ENCODE measurements at places on chromosomes 3 and 15.

GRCh38 chr3:62117903-62118548 lies 255.3 kb downstream of the FEZF2 start:
- DNase-seq = no peak

DNA sequence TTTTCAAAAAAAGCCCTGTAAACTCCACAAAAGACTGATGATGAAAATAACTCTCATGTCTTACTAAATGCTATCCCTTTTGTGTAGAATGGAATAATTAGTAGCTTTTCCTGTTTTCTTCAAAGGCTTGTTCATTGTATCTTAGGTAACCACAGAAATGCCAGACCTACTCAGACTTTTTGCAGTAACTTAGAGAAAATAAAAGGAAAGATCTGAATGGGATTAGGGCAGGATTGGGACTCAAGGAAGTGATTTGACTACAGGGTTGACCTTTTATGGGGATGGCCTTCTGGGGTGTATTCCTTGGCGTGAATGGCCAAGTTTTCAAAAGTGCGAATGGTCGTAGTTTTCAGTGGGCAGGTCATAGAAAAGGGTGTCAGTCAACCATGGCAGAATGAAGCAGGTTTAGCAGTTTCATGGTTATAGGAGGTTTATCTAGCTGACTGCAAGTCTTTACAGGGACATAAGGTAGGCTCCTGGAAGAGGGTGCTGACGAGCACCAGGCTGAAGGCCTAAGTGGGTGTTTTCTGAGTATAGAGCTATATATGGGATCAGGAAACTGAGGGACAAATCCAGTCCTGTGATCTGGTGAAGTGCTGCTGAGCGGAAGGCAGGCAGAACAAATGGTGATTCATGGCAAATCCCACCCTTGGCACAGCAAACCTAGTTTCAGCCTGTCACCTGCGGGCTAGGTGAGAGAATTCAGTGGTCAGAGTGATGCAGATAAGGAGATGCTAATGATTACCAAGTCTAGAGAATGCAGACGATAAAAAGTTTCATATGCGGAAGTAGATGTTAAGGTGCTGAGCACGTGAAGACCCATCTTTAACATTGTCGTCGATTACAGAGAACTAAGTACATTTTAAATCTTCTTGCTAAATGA lies 46.4 kb downstream of the IL1RAP start:
- DNase-seq = no peak

- DNase-seq = no peak
Measured at GRCh38 chr3:30760040-30760695, 134.3 kb downstream of the GADL1 start.

GRCh38 chr15:45182996-45183395 lies 4.8 kb downstream of the SHF start:
- no peak for DNase-seq

GRCh38 chr3:191176038-191176785 lies 22.8 kb upstream of the OSTN start:
- no peak for DNase-seq

DNA sequence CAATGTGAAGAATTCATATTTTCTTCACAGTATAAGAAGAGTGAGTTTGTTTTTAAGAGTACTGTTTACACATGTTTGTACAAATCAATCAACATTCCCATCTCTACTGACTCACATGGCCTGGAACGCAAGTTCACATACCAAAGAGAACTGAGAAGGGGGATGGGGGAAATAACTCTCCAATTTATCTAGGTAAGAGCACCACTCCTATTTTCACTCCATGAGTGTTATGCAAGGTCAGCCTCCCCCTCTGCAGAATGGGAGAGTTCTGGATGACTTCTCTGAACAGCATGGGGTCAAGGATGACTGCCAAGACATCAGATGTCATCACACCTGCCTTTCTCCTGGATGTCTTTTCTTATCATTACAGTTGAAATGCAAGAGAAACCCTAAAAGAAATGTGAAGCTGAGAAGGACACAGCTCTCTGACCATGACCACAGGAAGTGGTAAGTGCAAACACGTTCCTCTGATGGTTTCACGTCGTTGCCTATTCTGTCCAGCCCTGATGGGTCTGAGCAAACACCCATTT lies 95.2 kb downstream of the SEMA6D start:
- DNase-seq = no peak

GRCh38 chr15:85475317-85475701 lies 94.9 kb downstream of the AKAP13 start:
- no peak for DNase-seq

DNA sequence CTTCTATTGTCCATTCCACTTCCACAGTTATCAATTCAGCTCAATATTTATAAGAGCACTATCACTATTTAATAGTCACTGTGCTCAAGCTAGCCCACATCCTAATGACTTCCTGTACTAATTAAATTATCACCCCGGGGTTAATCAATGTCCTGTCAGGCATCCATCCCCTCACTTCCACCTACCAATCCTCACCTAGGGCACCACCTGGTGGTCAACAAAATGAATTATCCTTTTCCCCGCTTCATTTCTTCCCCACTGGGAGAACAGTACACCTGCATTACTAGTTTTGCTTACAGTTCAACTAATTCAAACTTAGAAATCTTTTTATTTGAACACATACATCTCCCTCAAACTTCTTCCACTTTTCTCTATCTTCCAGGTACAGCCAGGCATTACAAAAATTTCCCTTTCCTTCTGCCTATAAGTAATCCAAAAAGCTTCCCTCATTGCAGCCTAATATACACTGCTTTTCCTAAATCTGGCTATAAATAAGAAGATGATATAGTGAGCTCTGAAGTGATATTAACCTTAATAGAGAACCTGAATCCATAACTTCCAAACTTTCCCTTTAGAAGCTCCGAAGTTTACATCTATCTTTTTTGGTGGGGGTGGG lies 68.5 kb downstream of the TMCC1 start:
- no peak for DNase-seq

- DNase-seq = no peak
Measured at GRCh38 chr3:31953636-31954035, 27.4 kb downstream of the OSBPL10 start.

DNA sequence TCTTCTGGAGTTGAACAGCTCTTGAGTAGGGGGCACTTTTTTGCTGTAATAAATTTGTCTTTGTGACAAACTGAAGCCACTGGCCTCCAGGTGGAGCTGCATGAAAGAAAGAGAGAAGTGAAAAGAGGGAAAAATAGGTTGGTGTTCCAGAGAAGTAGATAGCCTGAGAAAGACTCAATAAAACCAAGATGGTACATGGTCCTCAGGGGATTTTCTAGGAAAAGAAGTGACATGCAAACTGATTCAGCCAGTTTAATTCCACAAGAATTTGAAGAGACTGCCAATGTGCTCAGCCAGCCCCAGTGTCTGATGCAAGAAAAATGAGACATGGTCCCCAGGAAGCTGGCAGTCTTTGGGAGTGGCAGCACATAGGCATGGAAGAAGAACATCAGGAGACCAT lies 152.7 kb downstream of the CD47 start:
- DNase-seq = no peak

DNA sequence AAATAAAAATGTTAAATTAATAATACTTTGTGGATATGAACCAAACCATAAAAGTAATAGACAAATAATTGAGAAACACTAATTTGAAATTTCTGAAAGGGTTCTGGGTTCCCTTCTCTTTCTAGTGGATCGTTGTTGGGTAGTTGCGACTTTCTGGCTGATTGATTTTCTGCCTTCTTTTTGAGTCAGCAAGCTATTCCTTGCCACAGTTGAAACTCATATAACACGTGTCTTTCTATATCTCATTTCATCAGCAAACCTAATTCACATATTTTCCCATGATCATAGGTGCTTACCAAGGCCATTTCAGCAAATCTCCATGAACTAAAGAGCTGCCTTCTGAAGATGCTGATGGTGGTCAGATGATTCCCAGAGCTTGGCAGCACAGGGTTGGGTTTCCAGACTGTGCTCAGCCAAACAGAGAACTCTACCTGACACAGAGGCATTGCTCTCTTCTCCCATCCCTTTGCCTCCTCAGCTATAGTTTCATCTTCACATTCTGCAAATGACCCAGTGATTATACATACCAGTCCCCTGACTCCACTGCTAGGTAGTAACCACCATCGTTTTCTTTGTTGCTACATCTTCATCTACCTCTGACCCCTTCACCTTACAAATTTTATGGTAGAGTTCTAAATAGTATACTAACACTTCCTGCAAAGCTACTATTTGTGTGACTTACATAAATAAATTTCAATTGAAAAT lies 383.9 kb upstream of the DPH6 start:
- no peak for DNase-seq

DNA sequence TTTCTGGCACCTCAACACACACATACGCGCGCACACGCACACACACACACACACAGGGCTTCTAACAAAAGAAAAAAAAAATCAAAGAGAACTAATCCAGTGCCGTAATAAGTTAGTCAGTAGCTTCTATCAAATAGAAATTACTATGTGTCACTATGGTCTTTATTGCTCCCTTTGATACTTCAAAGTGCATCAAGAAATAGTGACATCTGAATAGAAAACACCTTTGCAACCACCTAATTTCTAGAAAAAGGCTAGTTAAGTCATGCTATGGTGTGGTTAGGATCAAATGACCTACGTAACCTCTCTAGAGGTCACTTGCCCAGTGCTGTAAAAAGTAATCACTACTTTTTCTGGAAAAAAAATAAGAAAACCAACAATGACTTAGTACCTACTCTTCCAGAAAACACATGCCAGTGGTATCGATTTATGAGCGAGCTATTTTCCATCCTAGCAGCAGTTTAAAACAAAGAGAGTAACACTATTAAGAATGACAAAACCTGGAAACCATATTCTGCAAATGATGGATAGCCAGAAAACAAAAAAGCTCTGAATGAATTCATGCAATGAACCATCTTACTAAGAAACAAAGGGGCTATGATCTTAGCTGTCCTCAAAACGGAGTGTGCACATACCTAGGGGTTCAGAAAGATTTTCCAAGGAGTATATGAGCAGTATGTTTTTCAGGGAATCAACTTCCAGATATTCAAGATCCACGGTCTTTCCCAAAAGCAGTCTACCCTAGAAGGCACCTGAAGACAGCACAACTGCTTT lies 6.8 kb downstream of the AVEN start:
- DNase-seq = no peak

- DNase-seq = peak; percentile 13
Measured at GRCh38 chr15:69976366-69976994, 121.2 kb downstream of the TLE3 start.

- DNase-seq = no peak
Measured at GRCh38 chr3:127711021-127711695, 38.4 kb downstream of the ABTB1 start.

DNA sequence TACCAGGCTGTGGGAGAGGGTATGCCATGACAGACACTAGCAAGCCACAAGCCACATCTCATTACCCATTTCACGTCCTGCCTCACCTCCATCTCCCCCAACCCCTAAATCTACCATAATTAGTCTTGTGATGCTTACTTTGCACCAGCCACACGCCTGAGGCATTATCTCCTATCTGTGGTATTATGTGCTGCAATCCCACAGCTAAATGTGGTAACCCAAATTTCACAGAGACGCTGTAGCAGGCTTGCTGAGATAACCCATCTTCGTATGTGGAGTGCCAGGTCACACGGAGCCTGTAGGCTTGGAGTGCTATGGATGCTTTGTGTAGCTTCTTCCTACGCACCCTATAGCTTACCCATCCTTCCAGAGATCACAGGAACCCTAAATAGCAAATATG lies 256.7 kb upstream of the KCNH8 start:
- no peak for DNase-seq

DNA sequence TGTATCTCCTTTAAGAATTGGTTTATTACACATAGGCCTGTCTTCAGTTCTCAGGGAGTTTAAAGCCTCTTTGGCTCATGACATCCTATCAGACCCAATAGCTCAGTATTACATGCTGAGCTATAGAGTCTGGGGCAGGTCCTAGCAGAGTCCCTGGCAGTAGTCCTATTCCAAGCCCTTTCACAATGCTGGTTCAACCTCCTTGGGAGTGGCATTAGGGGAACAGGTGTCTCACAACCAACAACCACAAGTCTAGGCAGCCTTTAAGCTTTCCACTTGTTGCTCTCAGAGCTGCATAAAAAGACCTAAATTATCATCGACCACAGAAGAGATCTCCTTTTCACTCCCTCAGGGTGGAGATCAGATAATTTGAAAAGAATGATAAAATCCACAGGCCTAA lies 22.8 kb upstream of the C2CD4B start:
- no peak for DNase-seq

DNA sequence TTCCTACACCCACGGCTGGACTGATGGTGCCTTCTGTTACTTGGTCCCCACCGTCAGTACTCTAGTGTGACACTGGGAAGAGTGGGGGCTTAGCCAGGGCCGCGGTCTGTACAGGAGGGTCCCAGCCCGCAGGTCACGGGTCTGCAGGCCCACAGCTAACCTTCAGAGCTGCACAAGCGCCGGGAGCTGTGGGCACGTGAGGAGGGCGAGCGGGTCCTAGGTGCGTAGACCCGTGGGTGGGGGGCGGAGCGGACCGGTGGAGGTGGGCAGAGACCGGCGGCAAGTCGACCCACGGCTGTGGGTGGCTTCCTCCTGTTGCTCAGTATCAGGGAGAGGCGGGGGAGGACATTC lies 1.2 kb downstream of the TNFAIP8L3 start:
- DNase-seq = no peak

DNA sequence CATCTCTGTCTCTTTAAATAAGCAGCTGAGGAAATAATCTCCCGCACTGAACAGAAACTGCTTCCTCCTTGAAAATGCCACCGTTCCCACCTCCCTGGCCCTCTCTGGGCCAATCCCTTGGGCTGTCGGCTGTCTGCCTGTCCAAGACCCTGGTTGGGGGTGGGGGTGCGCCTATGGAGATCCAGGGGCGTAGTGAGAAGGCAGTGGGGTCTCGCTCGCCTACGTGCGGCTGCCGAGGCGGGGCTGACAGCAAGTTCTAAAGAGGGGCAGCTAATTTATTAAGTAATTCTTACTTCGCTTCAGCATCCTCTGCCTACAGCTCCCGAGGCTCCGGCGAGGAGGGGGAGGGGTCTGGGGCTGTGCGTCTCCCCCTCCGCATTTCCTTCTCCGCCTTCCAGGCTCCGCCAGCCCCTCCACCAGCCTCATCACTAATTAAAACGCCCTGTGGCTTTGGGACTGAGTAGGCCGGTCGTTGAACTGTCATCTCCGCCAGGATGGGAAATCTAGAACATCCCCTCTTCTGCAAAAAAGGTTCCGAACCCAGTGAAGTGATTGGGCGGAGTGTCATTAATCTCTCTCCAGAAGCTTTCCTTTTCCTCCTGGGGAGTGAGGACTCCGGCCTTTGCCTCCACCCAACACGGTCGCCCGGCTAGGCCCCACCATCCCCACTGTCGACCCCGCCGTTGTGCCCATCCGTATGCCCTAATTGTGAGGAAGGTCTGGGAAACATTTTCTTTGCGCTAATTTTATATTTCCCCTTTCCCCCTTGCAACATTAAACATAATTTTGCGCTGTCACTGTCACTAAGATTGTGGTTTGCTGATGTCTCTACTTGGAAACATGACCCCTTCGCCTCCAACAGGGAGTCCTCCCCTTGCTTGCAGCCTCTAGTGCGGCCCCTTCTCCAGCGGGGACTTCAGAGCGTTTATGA lies 16.9 kb downstream of the NR2F2 start:
- no peak for DNase-seq

GRCh38 chr3:183185696-183186095 lies 23.2 kb upstream of the LAMP3 start:
- DNase-seq = no peak

All from stimulated activated CD4-positive, alpha-beta T cell treated with anti-CD3 and anti-CD28 coated beads, TNF-alpha, amount 100 ng/mL, for 1 hour (primary cell).